ENCODE measurements at places on chromosomes 1 and 21.

DNA sequence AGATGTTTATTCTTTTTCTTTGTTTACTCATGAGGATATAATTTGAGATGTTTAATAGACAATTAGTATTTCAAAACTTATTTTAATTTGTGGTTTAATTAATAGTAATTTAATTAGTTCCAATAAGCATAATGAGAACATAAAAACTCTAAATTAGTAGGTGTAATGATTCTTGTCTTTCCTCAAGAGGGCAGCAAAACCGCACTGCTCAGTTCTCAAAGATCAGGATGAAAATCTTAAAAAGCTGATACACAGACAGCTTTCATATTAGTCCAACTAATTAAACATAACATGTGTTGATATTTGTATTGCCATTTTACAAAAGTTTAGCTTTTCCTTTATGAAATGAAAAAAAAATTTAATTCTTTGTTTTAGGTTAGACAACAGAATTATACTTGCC is 106.7 kb upstream of the C21orf91 start:
- DNase-seq: peak; percentile 84

GRCh38 chr1:206672844-206673758 is 11.6 kb upstream of the MAPKAPK2 start:
- peak; percentile 52 for DNase-seq

GRCh38 chr1:208158640-208159554 is 85.3 kb downstream of the PLXNA2 start:
- no peak for DNase-seq

DNA sequence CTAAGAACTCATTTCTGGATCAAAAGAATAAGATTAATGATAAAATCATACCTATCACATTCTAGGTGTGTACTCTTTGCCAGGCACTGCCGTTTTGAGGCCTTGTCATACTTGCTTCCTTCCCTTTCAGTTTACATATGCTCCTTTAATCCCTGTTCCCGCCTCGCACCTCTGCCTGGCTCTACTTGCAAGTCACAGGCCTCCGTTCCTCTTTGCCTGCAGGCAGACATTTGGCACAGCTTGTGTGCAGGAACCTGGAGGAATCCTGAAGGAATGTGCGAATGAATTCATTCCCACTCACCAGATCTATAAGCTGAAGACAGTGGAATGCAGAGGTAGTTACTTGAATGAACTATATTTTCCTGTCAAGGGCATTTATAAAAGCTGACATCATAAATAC is 13.8 kb downstream of the WLS start:
- DNase-seq: no peak

GRCh38 chr1:95578462-95578861 is 344.5 kb downstream of the RWDD3 start:
- DNase-seq: no peak

GRCh38 chr1:228978484-228979324 is 243.4 kb downstream of the RHOU start:
- DNase-seq: peak; percentile 87

All from tongue (tissue), 3 donors.